ENCODE measurements at places on chromosomes 16 and 17.
A peak's percentile ranks its signal among the peaks of the same experiment; 100 is the strongest.

DNA sequence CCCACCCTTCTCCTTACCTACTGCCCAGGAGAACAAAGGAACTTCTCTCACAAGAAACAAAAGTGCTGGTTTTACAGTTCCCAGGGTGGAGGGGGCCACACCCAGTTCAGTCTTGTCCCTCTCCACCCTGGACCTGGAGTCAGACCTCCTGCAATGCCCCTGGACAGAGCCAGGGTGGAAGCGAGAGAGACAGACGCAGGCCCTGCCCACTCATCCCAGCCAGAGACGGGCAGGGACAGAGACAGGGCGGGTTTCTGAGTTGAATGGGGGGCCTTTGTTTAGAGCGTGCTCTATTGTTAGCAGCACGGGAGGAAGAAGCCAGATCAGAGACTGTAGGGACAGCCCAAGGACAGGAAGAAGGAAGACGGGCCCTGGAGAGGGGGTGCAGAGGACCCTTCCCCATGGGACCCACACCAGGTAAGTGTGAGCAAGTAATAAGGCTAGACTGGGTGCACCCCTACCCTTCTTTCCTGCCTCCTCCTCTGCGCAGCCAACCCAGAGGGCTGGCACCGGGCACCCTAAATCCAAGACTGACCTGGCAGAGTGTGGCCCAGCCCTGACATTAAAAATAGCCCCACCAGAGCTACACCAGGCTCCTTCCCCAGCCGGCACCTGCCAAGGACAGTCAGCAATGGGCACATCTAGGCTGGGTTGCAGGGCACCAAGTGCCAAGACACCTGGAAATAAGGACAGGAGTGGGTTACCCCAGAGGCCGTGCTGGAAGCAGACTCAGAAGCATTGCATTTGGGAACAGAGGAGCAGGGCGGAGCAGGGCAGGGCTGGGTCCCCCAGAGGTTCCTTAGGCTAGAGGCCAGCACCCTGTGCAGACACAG lies 10.9 kb downstream of the JUP start:
- no peak for DNase-seq

DNA sequence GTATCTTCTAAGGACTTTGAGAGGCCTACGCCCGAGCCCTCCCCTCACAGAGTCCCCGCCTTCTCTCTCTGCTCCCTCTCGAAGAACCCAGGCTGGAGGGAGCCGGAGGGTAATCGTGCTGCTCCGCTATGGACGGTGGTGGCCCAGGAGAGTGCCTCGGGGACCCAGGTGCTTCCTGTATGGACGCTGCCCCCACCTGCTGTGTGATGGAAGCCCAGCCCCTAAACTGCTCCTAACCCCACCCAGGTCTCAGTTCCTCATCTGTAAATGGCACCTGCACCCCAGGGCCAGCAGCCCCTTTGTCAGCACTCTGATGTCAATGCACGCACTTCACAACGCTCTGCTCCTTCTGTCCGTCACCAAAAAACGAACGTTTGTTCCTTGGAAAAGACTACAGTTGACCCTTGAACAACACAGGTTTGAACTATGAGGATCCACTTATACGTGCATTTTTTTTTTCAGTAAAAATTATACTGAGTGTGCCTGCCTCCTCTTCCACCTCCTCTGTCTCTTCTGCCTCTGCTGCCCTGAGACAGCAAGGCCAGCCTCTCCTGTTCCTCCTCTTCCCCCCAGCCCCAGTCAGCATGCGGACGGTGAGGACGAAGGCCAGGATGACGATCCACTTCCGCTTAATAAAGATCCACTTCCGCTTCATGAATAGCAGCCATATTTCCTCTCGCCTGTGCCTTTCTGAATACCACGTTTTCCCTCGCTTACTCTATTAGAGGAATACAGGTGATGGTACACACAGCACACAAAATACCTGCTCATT lies 118.3 kb downstream of the BANP start:
- no peak for DNase-seq

GRCh38 chr17:60353773-60354172 lies 38.2 kb downstream of the USP32 start:
- no peak for DNase-seq

DNA sequence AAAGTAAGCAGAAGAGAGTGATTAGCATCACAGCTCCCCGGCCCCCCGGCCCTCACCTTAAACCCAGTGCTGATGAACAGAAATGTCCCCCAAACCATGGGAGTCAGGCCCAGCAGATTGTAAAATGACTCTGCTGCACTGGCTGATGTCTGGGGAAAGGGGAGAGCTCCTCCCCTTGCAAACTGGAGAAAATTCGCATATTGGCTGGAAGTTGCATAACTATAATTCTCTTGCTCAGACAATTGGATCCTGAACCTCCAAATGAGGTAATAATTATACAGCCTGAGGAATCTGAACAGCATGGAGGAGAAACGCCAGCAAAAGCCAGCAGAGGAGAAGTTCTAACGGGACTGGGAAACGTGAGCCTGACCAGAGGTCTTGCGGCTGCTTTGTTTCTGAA lies 109.7 kb downstream of the C16orf95 start:
- peak; percentile 79 for DNase-seq

- no peak for DNase-seq
Observed at GRCh38 chr16:57352636-57353047, 5.9 kb upstream of the CCL22 start.

DNA sequence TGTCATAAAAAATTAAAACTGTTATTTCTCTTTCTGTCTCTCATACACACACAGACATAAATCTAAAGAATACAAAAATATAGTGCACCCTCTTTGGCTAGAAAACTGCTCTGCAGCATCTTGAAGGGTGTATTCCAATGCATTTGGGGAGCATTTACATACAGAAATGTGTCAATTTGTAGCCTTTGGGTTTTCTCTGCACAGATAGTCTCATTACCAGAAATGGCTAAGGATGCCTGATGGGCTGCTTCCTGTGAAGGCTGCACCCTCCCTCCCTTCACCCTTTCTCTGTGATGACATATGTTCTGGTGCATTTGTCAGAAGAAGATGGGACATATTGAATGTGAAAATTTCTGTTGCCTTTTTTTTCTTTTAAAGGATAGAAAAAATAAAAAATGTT lies 1239.3 kb downstream of the CDH11 start:
- DNase-seq: no peak

GRCh38 chr16:27703545-27703944 lies 153.6 kb downstream of the KATNIP start:
- no peak for DNase-seq

- DNase-seq: no peak
Observed at GRCh38 chr17:32780721-32781120, 96.2 kb downstream of the MYO1D start.

DNA sequence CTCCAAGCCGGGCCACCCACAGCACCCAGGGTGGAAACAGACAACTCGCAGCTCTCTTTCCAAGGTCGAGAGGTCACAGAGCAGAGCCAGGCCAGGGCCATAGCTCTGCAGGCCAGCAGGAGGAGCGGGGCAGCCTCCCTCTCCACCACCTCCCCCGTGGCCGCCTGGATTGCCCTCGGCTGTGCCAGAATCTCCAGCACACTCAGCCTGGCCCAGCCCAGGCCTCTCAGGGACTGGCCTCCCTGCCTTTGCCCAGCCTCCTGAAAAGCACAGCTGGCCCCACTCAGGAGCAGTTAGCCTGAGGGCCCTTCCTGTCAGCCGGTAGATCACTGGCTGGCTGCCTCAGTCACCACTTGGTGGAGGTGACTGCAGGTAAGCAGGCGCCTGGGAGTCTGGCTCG lies 85.8 kb upstream of the SEC14L1 start:
- no peak for DNase-seq

- DNase-seq: no peak
Observed at GRCh38 chr17:1736348-1737281, 6.1 kb upstream of the SERPINF2 start.

GRCh38 chr17:65742403-65743307 lies 181.2 kb upstream of the AXIN2 start:
- DNase-seq: peak; percentile 53

- DNase-seq: no peak
Observed at GRCh38 chr16:73255031-73255430, 207.1 kb upstream of the ZFHX3 start.

GRCh38 chr16:87570938-87571867 lies 31.1 kb upstream of the JPH3 start:
- DNase-seq: no peak

- no peak for DNase-seq
Observed at GRCh38 chr16:48605518-48606110, 4.4 kb downstream of the N4BP1 start.

DNA sequence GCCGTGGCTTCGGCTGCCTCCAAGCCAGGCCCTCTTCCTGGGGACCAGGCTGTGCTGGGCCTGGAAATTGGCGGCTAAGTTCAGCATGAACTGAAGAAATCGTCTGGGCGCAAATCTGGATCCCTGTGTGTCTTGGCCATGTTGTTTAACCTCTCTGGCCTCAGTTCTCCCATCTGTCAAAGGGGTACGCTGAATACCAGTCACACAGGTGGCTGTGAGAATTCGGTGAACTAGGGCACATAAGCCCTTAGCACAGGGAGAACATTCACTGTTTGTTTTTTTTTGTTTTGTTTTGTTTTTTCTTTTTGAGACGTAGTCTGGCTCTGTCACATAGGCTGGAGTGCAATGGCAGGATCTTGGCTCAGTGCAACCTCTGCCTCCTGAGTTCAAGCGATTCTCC lies 19.0 kb downstream of the LASP1 start:
- DNase-seq: no peak

DNA sequence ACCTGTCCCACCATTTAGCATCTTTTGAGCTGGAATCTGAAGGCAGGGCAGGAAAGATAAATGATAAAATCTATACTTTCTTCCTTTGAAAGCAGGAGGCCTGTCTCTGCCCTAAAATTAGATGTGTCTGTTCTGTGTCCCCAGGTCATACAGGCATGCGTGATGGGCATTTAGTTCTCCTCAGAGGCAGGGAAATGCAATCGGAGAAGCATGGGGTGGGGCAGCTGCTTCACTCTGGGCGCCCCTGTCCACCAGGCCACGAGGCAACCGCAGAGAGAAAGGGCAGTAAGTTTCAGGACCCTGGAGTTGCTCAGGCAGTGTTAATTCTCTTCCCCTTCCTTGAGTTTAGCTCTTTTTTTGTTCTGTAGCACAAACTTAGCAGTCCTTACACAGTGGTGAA lies 25.1 kb downstream of the CLUAP1 start:
- DNase-seq: no peak

GRCh38 chr17:21301593-21302550 lies 17.4 kb downstream of the MAP2K3 start:
- no peak for DNase-seq

DNA sequence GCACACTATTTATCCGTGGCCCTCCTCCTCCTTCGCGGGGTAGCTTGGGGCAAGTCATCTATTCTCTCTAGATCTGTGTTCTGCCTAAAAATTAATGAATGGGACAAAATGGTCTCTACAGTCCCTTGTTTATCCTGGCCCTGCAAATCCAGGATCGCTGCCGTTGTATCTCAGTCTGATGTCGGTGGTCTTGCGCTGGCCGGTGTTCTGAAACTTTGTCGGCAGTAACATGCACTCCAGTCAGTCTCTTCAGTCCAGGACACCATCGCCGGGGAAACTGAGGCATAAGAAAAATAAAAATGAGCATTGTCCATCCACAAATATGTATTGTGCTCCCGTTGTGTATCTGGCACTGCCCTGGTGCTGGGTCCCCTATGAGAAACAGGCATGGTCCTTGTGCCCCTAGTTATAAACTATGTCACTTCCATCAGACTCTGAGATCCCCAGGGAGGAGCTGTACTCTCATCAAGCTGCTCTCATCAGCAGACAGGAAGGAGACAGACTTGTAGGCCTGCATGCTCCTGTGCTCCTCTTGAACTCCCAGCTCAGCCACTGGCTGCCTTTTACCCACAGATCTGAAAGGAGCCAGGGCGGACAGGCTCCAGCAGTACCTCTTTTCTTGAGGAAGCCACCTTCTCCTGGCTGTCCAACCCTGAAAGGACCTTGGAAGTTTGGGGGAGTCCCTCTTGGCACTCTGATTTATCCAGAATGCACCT lies 13.7 kb upstream of the CA4 start:
- DNase-seq: no peak

DNA sequence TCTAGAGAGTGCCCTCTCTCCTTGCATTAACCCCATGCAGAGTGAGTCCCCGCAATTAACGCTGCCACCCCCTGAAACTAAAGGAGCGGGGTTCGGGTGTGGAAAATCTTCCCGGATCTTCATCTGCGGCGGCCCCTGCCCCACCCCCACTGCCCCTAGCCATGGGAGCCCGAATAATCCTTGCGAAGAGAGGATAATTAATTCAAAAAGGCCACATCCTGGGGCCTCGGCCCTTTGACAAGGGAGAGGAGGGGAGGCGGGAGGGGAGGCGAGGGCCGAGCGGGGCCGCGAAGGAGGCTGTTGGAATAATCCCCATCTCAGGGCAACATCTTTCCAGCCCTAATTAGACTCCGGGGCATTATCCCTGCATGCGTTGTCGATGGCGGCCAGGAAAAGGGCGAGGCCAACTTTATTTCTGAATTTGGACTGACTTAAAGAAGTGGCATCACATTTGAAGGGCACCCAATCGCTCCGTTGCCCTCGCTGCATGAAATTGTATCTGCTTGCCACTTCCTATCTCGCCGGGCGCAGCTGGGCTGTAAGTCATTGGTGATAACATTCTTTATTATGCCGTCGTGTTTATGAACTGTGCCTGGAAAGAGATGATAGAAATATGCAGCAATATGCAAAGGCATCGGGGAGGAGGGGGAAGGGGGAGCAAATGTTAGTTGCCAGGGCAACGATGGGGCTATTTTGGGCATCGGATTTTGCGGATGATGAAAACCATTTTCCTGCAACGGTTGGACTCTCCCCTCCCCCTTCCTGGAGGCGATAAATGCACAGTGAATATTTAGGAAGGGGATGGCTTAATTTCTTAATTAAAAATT lies 387.1 kb upstream of the TNRC6C start:
- DNase-seq: peak; percentile 1

DNA sequence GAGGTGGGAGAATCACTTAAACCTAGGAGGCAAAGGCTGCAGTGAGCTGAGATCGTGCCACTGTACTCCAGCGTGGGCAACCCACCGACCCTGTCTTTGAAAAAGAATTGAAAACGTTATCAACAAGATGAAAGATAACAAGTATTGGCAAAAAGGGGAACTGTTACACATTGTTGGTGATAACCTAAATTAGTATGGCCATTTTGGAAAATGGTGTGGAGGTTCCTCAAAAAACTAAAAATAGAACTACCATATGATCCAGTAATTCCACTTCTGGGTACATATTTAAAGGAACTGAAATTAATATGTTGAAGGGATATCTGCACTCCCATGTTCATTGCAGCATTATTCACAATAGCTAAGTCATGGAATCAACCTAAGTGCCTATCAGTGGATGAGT lies 61.0 kb downstream of the ABHD15 start:
- no peak for DNase-seq

Data from fibroblast of skin of left biceps (primary cell).